ENCODE measurements at places on chromosomes 3 and 15. TPM values are rescaled to one million over a fixed set of nuclear protein-coding genes. Genes with fewer than 3 reads are reported as not detected.

- DNase-seq, result peak; percentile 31
These were observed 175.3 kb downstream of the XXYLT1 start for GRCh38 chr3:195095704-195096036.

GRCh38 chr15:29689287-29689986 is 132.8 kb downstream of the TJP1 start:
- DNase-seq, result no peak

DNA sequence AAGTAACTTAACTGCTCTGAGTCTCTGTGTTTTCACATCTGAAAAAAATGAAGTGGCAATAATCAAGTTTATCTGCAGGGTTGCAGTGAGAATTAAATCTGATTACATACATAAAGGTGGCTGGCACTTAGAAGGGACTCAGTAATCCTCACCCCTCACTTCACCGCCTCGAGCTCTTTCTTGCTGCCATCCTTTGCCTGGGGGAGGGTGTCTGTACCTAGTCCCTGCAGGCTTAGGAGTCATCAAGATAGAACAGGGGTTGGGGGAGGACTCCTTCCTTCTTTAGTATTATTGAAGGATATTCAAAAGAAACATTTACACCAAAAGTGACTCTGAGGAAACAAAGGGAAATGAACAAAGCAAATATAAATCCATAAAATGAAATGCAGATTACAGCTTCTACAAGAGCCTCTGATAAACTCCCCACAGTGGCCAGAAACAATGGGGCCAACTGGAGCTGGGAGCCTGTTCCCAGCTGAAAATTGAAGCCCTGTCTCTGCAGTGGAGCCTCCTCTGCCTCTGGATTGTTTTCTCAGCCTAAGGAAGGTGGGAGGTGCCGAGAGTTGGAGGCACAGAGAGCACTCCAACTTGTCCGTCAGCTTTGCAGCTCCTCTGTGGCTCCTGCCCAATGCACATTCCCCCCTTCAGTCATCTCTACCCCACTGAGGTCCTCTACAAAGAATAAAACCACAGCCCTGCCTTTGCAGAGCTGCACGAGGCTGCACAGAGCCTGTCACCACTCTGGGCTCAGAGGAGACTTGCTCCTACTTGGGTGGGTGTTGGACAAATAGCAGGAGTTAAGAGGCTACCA is 41.8 kb downstream of the CRYGS start:
- no peak for DNase-seq

DNA sequence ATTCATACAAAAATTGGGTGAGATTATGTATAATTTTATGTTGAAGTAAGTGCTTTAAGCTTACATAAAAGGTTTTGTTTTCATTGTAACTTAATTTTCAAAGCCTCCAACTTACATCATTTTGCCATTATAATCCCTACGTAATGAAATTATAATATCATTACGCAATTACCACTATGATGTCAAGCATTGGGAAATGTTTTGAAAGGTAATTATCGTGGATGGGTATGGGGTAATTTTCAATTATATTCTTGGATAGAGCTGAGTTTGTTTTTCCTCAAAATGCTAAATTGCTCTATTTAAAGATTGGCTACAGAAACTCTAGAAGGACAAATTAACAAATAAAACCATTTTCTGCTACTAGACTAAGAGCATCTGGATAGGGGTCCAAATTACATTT is 80.2 kb upstream of the FAM3D start:
- no peak for DNase-seq

DNA sequence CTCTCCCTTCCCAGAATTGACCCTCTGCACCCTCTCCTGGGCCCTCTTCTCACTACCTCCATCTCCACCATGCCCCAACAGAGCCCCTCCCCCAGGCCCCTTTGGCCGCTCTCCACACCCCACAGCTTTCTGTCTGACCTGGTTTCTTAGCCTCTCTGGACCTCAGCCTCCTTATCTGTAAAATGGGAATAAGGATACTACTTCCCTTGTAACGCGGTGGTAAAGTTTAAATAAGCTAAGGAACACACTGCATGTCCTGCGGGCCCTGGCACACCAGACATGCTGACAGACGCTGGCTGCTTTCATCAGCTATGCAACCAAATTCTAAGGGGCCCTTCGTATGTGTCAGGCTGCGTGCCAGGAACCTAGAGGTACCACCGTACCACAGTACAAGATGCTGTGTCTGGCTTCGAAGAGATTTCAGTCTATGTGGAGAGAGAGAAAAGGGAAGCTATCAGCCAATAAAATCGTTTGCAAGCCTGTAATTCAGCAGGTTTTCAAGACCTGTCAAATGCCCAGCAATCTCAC is 777 bp upstream of the SLC51A start:
- no peak for DNase-seq

DNA sequence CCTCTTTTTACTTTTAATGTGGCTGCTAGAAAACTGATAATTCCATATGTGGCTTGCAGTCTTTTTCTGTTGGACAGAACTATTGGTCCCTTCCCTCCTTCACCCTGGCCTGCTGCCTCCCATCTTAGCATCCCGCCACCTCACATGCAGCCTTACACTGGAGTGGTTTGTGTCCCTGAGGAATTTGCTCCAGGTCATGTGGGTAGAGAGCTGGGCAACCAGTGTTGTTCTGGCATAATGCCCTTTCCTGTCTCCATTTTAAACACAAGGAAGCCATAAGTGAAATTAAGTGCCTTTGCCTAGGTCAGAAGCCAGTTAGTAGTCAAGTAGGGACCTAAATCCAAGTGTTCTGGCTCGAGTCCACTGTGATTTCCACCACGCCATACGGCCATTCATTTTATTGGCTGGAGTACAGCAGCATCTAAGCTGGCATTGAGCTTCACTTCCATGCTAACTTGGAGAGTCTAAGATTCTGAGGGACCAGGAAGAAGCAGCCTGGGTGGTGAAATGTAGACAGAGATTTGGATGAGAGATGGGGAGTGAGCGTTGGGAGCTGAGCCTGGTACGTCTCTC is 46.0 kb upstream of the PLXNA1 start:
- no peak for DNase-seq

GRCh38 chr3:47871389-47871788 is 68.5 kb downstream of the DHX30 start:
- no peak for DNase-seq

DNA sequence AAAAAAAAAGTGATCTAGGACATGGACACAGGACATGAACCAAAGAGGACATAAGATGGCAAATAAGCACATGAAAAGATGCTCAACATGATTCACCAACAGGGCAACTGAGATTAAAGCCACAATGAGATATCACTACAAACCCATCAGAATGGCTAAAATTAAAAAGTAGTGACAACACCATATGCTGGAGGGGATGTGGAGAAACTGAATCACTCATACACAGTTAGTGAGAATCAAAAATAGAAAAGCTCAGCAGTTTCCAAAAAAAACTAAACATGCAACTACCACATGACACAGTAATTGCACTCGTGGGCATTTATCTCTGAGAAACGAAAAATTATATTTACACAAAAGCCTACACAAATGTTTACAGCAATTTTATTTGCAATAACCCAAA is 27.9 kb upstream of the ACKR4 start:
- no peak for DNase-seq

- DNase-seq, result no peak
These were observed 86.7 kb upstream of the OXTR start for GRCh38 chr3:8856071-8856470.

GRCh38 chr3:121836064-121836463 is 1.1 kb downstream of the EAF2 start:
- no peak for DNase-seq

DNA sequence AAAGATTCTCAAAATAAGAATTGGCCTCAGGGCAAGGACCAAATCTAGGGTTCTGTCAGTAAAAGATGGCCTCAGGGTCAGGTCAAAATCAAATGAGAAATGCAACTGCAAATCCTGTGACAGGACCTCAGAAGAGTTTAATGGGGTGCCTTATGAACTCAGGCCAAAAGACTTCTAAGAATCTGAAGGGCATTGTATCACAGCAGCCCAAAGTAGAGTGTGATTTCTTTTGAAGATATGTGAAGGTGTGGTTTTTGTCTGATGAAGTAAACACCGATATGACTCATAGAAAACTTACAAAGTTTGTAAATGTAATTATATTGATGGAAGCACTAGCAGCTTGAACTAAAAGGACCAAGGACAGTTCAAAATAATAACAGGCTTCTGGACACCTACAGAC is 966.1 kb downstream of the AGBL1 start:
- no peak for DNase-seq

GRCh38 chr3:47057212-47057671 is 77.8 kb downstream of the NBEAL2 start:
- DNase-seq, result no peak

- no peak for DNase-seq
These were observed 74.2 kb downstream of the ARRDC4 start for GRCh38 chr15:98034731-98035130.

- no peak for DNase-seq
These were observed 79.0 kb downstream of the FHIT start for GRCh38 chr3:61172203-61172602.

DNA sequence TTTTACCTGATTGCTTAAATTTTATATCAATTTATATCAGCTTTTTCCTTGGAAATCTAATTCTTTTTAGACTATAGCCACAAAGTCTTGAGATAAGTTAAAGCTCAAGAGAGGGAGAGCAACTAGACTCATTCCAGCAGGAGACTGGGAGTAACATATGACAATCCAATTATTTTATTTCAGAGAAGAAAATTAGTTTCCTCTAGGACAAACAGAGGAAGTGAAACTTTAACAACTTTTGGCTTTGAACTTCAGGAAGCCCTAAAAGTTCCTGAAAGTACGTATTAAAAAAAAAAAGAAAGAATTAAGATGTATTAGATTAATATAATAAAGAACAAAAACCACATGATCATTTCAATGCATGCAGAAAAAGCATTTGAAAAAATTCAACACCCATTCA is 13.9 kb upstream of the UBE2E2 start:
- no peak for DNase-seq

DNA sequence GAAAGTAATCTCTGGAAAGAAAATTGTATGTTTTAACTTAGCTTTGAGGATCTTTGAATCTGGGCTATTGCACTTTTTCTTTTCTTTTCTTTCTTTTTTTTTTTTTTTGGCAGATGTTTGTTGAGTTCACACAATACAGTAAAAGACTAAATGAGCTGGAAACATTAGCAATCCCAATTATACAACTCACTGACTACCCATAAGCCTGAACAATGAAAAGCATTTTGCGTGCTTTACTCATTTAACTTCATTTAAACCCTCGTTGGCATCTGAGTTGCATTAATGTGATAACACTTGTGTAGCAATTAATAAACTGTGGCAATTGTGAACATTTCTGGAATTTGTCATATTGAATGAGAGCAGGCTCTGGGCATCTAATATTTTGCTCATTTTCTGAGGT is 269.4 kb upstream of the RBMS3 start:
- no peak for DNase-seq

DNA sequence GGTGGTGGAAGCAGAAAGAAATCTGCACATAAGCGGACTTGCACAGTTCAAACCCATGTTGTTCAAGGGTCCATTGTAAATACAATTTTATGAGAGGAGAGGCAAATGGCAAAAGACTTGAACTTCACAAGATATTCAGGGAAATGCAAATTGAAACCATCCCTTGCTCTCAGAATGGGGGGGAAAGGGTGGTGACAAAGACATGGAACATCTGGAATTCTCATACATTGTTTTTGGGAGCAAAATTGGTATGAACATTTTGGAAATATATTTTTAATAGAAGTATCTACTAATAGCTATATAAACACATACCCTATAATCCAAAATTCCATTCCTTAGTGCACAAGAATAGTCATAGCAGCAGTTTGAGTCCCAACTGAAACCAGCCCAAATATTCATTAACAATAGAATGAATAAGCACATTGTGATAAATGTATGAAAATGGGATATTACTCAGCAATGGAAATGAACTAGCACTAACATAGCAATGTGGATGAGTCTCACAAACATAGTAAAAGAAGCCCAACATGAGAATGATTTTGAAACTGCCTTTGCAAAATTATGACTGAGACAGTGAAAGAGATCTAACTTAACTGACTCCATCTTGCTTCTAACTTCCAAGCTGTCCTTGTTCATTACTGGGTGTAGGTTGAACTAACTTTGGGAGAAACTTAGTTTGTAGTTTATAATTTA is 77.2 kb downstream of the CD200R1L start:
- DNase-seq, result no peak

DNA sequence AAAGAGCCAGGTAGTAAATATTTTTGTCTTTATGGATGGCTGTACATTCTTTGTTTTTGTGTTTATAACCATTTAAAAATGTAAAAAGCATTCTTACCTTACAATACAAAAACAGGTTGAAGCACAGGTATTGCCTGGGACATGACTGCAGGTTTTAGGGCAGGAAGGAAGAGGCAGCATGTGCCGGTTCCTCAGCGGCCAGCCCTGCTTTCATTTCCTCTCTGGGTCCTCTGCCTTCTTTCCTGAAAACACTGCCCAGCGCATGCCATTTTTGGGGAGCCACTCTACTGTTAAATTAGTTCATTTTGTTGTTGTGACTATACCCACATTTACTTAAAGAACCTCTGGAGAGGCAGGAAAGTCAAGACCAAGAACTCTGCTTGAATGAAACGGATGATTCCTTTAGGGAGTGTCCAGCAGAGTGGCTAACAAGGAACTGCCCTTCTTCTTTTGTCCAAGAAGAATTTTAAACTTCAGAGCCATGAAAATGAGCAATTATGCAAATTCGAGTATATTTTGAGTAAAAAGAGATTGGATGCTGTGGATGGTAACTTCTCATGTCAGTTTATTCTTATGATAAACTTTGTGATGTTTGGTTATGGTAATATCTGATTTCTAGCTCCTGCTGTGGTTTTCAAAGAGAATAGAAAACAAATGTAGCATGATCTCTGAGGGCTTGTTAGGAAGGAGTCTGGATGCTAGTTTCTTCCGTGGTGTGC is 52.7 kb downstream of the SACM1L start:
- no peak for DNase-seq

GRCh38 chr3:27378331-27378730 is 9.1 kb upstream of the NEK10 start:
- no peak for DNase-seq

DNA sequence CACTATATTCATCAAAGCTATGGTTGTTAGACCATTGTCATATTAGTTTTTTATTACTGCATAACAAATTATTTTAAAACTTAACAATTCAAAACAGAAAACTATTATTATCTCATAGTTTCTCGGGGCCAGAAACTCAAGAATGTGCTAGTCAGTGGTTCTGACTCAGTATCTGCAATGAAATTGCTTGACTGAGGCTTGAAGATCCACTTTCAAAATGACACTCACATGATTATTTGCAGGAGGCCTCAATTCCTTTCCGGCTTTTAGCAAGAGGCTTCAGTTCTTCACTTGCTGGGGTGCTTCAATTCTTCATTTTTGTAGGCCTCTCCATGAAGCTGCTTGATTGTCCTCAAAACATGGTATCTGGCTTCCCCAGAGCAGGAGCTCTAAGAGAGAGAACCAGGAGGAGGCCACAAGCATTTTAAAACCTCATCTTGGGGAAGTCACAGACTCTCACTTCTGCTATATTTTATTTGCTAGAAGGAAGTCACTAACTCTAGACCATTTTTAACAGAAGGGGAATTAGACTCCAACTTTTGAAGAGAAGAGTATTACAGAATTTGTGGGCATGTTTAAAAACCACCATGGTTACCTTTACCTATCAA is 383.7 kb downstream of the MFSD1 start:
- no peak for DNase-seq

GRCh38 chr15:96200357-96200967 is 130.0 kb upstream of the NR2F2 start:
- no peak for DNase-seq

The ALDH1L1 gene
- total RNA-seq, result 21.5 TPM

The ATP10A gene
- 0.75 TPM for total RNA-seq

The CILP gene
- total RNA-seq, result 3.5 TPM

The CRTC3 gene
- total RNA-seq, result 27.2 TPM

The GRIP2 gene
- total RNA-seq, result 40.1 TPM

The KIAA1143 gene
- total RNA-seq, result 32.8 TPM

The CLDN16 gene
- not detected for total RNA-seq

The KBTBD13 gene
- 9.4 TPM for total RNA-seq

The REC114 gene
- 1.00 TPM for total RNA-seq

Data from Right ventricle myocardium superior (tissue), 1 donor.